Stimulated activated CD4-positive, alpha-beta T cell treated with anti-CD3 and anti-CD28 coated beads, Interleukin-15, amount 100 ng/mL, for 48 hours (primary cell): ENCODE measurements at places on chromosomes 12 and 14.
A peak's percentile ranks its signal among the peaks of the same experiment; 100 is the strongest.

DNA sequence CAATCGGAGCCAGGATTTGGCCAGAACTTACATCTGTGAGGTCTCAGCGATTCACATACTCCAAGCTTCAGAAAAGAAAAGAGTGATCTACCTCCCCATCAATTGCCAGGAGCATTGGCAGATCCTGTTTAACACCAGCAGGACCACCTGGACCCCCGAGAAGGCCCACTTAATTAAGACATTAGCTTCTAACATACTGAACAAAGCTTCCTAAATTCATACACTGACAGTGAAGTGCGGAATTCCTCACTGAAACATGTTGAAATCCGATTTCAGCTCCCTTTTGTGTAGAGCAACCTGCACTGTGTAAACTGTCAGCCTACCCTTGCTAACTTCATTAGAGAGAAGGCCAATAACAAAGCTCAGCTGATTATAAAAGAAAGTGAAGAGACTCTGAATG, 274.0 kb downstream of the NOVA1 start:
- no peak for DNase-seq

DNA sequence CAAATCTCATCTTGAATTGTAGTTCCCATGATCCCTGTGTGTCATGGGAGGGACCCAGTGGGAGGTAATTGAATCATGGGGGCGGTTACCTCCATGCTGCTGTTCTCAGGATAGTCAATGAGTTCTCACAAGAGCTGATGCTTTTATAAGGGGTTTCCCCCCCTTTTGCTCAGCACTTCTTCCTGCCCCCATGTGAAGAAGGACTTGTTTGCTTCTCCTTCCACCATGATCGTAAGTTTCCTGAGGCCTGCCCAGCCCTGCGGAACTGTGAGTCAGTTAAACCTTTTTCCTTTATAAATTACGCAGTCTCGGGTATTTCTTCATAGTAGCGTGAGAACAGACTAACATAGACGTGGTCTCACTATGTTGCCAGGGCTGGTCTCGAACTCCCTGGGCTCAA, 56.1 kb upstream of the EIF5 start:
- no peak for DNase-seq

DNA sequence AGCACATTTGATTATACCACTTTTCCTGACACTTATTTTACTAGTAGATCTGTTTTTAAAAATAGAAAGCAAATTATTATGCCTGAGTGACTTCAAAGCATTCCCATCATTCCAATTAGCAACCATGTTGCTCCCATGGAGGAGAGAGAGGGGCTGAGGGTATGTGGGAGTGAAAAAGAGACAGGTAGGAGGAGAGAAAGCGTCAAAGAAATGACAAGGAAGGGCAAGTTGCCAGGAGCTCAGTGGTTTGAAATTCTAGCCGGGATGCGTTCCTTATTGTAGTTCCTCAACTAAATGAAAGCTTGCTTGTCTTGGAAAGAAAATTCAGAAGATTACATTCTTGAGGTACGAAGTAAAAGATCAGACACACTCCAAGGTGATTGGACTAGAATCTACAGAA, 92.4 kb upstream of the PKP2 start:
- no peak for DNase-seq

- DNase-seq = no peak
Measured at GRCh38 chr12:89884952-89885351, 176.3 kb upstream of the ATP2B1 start.

DNA sequence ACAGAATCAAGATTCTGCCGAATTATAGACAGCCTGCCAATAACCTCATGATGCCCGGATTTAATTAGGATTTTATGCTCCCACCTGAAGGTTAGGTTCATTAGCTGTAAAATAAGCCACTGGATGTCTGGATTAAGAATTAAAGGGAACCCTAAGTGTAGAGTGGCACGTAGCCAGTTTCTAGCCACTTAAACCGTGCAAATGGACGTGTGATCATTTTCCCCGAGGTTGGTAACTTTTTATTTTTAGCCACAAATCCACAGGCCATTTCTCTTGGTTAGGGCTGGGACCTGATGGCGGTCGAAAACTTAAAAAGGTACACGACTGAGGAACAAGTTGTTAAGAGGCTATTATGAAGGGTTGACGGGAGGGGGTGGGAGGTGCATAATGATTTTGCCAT, 127.3 kb upstream of the TMPO start:
- no peak for DNase-seq

DNA sequence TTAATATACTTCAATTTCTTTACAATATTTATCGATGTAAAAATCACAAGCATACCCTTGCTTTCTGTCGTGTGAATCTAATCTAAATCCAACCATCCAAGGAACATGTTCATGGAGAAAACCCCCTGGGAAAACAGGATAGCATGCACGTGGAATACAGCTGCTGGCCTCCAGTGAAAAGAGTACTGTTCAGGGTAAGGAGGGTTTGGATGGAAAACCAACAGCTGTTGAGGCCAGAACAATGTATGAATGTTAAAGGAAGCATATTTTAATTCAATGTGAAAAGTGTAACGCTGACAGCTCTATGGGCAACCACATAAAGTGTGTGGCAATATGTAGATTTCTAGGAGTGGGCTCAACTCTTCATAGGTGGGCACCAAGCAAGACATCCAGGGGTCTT, 344.0 kb downstream of the TMEM132D start:
- DNase-seq = no peak

DNA sequence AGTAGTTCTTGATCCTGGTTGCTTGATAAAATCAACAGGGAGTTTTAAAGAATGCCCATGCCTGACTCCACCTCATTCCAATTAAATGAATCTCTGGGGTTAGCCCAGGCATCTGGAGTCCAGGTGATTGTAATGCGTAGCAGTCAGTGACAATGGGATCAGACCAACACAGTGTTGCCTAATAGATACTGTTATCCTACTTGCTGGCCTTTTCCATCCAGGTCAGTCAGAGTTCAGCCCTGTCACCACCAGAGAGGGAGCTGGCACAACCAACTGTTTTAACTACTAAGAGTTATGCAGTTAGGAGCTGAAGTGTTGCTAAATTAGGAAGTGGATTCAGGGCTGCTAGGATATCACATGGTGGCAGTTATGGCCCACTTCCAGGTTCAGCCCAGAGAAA, 107.1 kb downstream of the GPR135 start:
- DNase-seq = no peak

GRCh38 chr14:105439710-105440553, 20.3 kb downstream of the MTA1 start:
- no peak for DNase-seq

- no peak for DNase-seq
Measured at GRCh38 chr14:60197629-60198303, 32.6 kb upstream of the DHRS7 start.

GRCh38 chr12:107929436-107929835, 154.9 kb downstream of the ASCL4 start:
- DNase-seq = no peak

GRCh38 chr14:76926521-76927251, 100.5 kb downstream of the LRRC74A start:
- DNase-seq = peak; percentile 49

GRCh38 chr14:35121026-35121886, 534 bp downstream of the PPP2R3C start:
- DNase-seq = no peak

GRCh38 chr12:132395908-132396305, 66.5 kb upstream of the GALNT9 start:
- DNase-seq = no peak

GRCh38 chr14:105411017-105411941, 8.3 kb upstream of the MTA1 start:
- no peak for DNase-seq

- DNase-seq = no peak
Measured at GRCh38 chr14:36521598-36522345, 1.7 kb upstream of the NKX2-1 start.

DNA sequence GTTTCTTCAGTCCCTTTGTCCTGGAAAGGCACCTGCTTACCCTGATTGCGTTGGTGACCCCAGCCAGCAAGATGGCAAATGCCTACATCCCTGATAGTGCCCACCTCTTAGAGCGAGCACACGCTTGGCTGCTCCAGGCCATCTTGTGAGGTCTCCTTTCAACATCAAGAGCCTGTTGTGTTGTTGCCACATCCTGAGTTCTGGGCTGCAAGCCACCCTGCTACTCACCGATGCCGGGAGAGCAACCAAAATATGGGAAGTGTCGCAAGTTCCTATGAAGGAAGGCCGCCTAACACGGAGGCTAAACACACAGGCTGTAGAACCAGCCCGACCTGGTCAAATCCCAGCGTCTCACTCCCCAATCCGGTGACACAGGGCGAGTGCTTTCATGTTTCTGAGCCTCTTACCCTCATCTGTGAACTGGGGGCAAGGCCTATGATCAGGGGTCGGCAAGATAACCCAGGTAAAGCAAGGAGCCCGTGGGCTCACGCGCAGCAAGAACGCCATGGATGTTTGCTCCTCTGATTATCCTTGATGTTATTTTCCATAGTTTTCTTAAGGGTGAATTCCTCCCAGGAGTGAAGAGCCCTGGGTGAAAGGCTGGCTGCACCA, 98.4 kb downstream of the LGMN start:
- no peak for DNase-seq

DNA sequence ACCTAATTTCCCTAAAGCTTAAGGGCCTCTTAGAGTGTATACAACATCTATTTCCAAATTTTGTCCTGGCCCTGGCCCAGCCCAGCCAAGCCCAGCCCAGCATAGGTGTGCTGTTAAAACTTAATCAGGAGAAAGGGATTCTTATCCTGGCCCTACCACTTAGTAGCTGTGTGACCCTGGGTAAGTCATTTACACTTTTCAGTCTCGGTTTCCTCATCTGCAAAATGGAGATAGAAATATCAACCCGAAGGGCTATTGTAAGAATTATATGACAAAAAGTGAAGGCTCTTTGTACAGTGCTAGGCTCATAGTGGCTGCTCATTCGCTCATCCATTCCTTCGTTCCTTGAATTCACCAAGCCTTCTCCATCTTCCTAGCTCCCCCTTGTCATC, 442 bp downstream of the ERG28 start:
- DNase-seq = no peak

GRCh38 chr14:103401223-103402214, 16.3 kb downstream of the MARK3 start:
- no peak for DNase-seq

DNA sequence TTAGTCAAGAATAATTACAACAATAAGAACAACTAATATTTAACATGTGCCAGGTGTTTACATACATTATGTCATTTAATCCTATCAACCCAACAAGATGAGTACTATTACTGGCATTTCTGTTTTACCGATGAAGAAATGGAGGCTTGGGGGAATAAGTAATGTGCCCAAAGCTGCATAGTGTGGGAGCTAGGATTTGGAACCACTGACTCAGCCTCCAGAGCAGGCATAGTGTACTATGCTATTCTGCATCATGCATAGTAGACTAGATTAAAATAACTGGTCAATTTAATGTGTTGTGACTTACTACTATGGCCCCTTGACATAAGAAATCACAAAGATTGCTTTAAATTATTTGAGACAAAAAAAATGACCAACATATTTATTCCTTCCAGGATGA, 9.5 kb downstream of the GPR19 start:
- DNase-seq = no peak

- no peak for DNase-seq
Measured at GRCh38 chr12:11543457-11544158, 105.9 kb upstream of the ETV6 start.

- no peak for DNase-seq
Measured at GRCh38 chr14:51554339-51554920, 97.3 kb upstream of the FRMD6 start.

DNA sequence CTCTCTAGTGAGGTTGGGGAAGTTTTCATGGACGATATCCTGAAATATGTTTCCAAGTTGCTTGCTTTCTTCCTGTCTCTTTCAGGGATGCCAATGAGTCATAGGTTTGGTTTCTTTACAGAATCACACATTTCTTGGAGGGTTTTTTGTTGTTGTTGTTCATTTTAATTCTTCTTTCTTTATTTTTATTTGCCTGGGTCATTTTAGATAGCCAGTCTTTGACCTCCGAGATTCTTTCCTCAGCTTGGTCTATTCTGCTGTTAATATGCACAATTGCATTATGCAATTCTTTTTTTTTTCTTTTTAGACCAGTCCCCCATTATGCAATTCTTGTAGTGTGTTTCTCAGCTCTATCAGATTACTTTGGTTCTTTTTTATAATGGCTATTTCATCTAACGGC, 338.9 kb downstream of the AEBP2 start:
- DNase-seq = no peak

- DNase-seq = no peak
Measured at GRCh38 chr12:110498984-110499706, 2.8 kb downstream of the VPS29 start.

GRCh38 chr14:71478542-71478941, 453.7 kb upstream of the RGS6 start:
- DNase-seq = no peak

GRCh38 chr12:19301688-19302087, 137.6 kb upstream of the AEBP2 start:
- no peak for DNase-seq

- no peak for DNase-seq
Measured at GRCh38 chr14:55136241-55136640, 7.2 kb downstream of the LGALS3 start.

GRCh38 chr12:12600659-12601058, 11.0 kb upstream of the CREBL2 start:
- DNase-seq = no peak

DNA sequence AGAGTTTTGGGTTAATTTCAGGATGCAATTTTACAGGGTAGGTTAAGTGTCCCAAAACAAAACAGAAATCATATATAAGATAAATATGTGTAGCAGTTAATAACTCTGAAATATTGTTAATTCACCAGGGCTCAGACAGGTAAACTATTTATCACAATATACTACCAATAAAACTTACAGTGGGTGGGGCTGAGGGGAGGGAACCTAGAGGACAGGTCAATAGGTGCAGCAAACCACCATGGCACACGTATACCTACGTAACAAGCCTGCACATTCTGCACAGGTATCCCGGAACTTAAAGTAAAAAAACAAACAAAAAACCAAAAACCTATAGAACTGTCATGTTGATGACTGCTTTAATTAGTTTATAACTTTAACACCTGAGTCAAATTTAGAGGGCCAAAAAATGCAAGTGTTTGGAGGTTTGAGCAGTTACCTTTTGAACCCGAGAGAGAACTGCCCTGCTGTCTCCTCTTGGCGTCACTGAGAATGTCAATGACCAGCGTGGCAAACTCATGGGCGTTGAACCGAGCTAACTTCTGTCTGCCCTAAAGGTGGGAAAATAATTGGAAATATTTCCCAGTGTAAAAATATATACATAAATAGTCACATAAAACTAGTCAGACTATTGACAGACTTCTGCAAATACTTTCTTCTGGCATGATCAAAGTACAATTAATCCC, 36.6 kb downstream of the GIT2 start:
- no peak for DNase-seq

- no peak for DNase-seq
Measured at GRCh38 chr12:127480775-127481314, 786.1 kb upstream of the TMEM132C start.

DNA sequence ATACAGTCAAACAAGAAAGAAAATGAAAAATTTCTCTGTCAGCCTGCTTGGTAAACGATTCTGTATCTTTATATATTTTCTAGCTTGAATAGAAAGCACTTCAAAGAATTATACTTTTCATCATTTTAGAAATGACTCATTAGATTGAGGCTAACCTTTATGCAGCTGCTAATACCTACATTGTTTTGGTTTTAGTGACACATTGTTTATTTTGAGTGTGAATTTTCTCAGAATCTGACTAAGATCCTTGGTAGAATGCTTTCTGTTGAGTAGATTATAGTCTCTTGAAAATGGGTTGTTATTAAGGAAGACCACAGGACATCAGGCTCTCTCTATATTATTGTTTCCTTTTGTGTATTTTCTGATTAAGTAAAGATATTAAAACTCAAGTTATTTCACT, at the start of gene PMCH:
TSS of gene PMCH (minus strand) at position 45 of the 400 bp plus-strand sequence. CDS start 63 bp downstream, outside the sequence.
- DNase-seq = no peak
